ENCODE measurements at places on chromosomes 3 and 15.

GRCh38 chr15:84819291-84819768, 2.2 kb downstream of the ALPK3 start:
- DNase-seq = no peak

DNA sequence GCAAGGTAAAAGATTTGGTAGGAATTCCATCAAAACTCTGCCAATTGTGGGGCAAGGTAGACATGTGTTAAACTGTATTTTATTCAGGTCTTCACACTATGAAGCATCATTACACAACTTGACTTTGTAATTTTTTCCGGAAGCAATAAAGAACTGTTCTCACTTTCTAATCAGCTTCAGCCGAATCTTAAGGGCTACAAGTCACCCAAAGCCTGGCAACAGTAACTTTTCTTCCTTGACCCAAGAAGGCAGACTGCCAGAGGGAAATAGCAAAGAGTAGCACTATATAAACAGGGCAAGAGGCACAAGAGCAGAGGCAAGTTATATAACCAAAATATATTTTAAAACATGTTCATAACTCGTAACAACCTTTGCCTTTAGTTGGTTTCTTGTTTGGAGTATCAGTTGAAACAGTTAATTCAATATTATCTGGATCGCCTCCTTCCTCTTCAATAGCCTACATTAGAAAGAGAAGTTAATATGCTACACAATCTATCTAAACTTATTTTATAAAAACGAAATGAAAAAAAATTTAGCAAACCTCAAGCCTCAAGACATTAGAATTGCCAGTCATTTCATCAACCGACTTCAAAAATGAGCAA, 1.4 kb downstream of the SLTM start:
- DNase-seq = no peak

DNA sequence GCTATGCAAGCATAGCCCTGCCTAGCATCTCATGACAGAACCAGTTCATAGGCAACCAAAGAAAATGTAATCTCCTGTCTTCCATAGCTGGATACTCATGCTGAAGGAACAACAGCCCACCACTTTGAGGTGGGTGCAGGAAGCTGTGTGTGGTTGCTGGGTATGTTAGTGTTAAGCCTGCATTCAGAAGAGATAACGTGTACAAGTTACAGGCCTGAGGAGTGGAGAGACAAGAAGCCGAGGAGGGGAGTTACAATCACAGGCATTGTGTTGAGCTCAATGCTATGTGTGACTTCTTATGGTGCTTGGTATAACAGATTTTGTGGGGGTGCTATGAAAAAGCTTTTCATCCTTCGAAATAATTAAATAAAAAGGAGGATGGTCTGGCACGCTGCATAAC, 42.8 kb upstream of the SECISBP2L start:
- DNase-seq = no peak

- no peak for DNase-seq
Measured at GRCh38 chr15:58021332-58022230, 43.9 kb downstream of the ALDH1A2 start.

GRCh38 chr3:71926262-71926600, 141.3 kb upstream of the PROK2 start:
- no peak for DNase-seq

DNA sequence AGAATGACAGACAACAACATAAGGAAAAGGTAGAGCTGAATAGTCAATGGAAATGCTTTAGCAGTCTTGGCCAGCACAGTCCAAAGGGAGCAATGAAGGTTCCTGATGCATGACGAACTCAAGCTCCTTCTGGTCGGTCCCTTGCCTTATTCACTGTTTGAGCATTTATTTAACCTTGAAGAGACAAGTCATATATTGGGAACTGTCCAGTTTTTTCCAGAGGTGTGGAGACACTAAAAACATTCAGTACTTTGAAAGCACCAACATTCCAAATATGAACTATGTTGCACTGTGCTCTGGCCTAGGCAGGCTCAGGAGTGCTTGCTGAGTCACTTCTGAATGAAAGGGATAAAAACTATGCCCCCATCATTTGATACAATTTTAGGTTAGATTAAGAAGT, 384.8 kb downstream of the MECOM start:
- DNase-seq = no peak

DNA sequence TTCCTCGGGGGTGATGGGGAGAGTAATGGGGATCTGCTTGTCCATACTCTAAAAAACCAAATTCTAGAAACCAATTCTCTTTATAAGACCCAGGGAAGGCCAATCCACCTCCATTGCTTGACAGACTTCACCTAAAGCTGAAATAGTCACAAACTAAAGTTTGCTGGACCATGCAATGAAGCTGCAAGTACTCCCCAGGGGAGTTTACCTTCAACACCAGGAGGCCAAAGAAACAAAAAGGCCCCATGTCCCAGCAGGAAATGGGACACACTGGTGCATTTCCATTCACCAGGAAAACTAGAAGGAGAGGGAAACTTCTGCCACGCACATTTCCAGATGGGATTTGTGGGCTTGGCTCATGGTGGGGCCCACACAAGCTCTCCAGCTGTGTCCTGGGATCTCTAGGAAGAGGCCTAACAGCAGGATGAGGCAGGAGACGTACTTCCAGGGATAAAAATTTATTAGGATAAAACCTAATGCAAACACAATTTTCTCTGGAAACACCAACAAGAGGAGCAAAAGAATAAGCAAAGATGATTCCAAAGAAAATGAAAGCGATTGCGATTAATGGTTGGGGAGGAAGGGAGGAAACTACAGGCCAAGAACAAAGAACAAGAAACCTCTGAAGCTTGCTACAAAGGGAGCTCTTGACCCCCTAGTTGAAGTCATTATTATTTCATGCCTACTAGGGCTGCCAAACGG, 238.0 kb upstream of the LRTM1 start:
- DNase-seq = no peak

DNA sequence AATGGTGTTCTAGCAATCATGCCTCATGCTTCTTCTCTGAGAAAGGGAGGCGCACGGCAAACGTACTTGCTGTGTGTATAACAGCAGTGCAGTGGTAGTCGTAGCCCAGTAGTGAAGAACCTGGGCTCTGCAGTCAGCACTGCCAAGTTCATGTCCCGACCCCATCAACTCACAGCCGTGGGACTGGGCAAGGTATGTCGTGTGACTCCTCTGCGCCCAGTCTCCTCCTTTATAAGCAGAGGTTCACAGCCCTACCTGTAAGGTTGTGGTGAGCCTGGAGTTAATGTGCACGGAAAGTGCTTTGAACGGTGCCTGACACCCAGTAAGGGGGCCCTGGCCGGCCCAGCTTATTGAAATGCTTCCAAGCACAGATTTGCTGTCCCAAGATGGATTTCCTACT, 26.6 kb downstream of the EHD4 start:
- DNase-seq = no peak

DNA sequence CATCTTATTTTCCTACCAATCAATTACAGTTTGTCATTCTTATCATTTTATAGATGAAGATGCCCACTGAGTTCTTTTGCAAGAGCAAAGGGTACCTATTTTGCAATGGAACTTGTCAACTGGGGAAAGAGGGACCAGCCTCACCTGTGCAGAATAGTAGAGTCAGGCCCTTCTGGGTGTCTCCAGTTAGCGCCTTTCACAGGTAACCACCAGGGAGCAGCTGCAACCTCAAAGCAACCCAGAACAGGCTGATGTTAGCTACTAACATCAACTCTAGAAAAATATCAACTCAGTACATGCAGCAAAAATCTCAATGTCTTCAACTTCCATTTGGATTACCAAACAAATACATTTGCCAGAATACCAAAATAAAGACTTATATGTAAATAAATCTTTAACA, 47.1 kb downstream of the SUMF1 start:
- no peak for DNase-seq
